ENCODE measurements at places on chromosomes 4 and X.

GRCh38 chr4:64174247-64174882, 234.9 kb downstream of the TECRL start:
- no peak for DNase-seq

DNA sequence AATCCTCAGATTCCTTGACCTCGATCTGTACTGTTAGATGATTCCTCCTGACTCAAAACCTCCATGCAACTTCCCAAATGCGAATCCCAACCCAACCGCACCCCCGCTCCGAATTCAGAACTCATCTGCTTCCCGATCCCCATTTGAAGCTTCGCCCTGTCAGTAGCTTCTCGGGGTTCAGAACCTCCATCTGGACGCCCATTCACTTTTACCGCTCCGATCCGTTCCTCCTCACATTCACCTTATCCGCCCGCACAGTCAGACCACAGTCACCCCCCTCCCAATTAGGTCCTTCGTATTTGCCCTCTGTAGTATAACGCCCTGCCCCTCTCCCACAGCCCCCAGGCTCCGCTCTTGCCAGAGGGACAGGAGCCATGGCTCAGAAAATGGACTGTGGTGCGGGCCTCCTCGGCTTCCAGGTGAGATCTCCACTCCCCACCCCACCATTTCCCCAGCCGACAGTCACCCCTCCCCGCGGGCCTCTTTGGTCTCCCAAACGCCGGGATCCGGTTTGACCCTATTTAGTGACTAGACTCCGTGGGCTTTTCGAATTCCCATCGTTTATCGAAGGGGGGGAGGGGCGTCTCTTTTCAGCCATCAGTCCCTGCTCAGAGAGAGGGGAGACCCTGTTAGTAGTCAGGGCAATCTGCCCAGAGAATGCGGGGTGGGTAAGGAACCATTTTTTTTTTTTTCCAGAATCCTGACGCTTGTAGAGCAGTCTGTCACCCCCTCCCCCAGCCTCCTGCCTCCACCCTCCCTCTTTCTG, 691 bp downstream of the MAGED1 start:
- no peak for DNase-seq

DNA sequence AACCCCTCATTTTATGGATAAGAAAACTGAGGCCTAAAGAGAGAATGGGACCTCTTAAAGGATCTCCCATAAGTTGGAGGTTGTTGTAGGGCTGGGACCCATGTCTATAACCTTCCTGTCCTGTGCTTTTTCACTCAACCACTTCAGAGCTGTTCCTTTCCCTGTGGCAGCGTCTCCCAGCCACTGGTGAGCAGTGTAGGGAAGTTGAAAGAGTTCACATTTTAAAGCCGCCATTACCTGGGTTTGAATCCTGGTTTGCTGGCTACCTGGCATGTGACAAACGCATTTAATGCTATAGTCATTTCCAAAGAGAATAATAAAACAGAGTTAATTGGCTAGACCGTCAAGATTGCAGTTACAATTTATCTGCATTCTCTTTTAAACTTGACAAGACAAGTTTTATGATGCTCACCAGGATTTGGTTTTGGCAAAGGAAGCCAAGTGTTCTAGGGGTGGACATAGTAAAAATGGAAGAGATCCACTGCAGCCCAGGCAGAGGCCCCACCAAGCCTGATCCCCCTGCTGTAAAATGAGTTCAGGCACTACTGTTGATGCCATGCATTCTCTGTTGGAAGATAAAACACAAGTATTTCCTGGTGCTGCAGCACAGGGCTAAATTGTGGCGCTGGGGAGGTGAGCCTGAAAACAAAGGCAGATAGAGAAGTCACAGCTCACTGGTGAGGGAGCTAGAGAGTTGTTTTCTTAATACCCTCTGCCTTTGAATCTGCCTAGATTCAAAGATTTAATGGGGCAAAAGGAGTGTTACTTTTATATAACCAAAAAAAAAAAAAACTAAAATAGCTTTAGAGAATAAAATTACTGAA, 218.7 kb downstream of the NWD2 start:
- no peak for DNase-seq

DNA sequence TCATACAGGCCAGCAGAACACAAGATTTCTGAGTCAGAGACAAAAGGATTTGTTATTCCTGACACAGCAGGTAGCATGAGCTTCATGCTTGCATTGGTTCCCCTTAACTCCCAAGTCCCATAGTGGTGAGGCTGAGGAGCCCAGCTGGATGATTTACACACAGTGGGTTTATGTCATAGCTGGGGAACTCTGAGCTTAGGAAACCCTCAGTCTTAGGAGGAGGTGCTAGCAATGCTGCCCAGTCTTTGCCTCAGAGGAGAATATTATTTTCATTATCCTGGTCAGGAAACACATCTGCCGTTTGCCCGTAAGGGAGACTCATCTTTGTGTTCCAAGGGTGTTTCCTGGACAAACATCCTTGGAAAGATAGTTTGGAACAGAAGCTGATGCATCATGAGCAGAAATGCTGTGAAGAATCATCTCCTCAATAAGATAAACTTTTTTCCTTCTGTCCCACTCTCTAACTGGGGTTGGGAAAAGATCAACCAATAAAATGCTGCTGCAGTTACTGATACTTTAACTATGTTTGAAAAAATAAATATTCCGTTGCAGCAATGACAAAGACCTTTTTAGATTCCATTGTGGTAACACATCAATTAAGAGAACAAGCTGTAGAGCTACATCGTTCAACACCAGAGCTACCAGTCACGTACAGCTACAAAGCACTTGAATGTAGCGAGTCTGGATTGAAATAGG, 146.8 kb downstream of the DCLK2 start:
- no peak for DNase-seq

GRCh38 chr4:8320386-8320750, 50.8 kb downstream of the HTRA3 start:
- DNase-seq, result no peak

DNA sequence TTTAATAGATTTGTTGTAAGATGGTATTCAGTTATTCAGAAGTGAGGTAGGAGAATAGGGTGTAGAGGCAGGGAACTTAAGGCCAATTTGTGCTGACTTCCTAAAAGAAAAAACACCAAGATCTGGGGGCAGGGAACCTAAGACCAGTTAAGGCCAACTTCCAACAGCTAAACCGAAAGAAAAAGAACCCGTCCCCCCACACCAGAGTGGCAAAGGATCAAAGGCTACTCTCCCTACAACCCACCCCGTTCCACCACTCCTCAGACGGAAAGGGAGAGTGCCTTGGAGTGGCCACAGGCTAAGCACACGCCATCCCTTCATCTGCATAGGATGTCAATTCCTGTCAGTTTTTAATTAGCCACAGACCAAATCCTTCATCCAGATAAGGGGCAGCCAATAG, 3.7 kb upstream of the ZNF718 start:
- DNase-seq, result no peak

DNA sequence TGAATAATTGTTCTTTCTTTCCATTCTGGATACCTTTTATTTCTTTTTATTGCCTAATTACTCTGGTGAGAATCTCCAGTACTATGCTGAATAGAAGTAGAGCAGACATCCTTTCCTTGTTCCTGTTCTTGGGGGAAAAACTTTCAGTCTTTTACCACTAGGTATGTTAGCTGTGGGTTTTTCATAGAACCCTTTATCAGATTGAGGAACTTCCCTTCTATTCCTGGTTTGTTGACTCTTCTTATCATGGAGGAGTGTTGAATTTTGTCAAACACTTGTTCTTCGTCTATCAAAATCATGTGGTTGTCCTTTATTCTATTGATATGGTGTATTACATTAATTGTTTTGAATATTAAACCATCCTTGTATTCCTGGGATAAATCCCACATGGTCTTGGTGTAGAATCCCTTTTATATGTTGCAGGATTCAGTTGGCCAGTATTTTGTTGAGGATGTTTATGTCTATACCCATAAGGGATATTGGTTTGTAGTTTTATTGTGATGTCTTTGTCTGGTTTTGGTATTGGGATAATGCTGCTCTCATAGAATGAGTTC, 23.6 kb downstream of the SH3BP2 start:
- DNase-seq, result no peak

GRCh38 chrX:133869270-133869669, 116.1 kb downstream of the GPC3 start:
- DNase-seq, result no peak

DNA sequence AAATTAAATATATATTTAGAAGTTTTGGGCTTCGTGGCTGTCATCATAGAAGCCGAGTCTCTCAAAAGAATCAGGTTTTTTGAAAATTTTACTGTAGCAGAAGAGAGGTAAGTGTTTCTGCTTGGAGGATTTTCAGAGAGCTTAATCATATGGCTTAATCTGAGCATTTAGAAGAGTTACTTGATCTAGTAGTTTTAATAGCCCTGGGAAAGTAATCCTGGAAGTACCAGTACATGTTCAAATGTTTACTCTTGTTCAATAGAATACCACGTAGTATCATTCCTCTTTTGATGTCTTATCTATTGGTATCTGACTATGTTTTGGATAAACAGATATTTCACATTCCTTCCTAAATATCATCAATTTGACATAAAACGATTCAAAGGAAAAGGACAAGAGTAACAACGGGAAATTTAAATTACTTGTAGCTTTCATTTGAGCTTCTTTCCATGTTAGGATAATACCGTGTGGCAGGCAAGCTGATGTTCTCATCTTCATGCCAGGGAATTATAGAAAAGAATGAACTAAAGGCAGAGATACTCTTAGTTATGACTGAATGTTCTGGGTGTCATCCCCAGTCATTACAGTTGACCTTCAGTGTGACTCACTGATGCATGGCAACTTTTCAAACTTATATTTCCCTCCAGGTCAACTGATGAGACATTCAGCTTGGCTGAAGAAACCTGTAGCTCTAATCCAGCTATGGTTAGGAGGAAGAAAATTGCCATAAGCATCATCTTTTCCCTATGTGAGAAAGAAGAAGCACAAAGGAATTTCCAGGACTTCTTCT, 89.8 kb downstream of the FNIP2 start:
- DNase-seq, result no peak

DNA sequence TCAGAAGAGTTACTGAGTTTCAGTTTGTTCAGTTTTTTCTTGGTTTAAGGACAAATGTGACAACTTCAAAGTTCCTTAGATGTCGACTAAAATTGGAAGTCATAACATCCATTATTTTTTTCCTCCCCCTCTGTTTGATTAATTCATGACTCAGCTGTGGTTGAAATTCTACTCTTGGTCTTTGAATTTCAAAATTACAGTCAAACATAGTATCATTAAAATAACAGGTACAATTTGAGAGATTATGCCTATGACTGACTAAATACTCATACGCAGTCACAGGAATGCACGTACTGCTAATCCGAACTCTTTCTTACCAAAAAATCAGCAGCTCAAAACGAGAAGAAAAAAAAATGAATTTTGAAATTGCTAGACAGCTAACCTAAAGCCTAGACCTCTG, 1434.8 kb downstream of the RAPGEF2 start:
- no peak for DNase-seq

DNA sequence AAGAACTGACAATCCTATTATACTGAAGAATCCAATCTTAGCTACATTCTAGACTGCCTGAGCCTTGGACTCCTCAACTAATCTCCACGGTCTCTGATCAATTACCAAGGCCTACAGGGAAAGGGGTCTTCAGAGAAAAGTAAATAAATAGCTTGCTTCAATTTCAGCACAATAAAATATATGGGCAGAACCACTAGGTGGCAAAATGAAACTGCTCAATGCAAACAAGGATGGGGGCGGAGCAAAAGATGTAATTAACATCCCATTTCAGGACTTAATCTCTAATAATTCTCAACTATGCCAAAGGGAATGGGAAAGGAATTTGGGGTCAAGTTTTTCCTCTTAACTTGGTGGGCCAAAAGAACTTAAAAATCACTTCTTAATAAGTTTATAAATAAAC, 78.4 kb upstream of the MAP3K15 start:
- DNase-seq, result no peak

GRCh38 chrX:23737413-23737812, 5.7 kb downstream of the ACOT9 start:
- no peak for DNase-seq
